Calu3 (cell line): ENCODE measurements at places on chromosomes 4 and X.

- H3K4me3 ChIP-seq: no peak overlapping the region
- no peak for DNase-seq
- no peaks in the 10 kb centered on the region for H3K27me3 ChIP-seq
- H3K4me1 ChIP-seq: no peaks in the 10 kb centered on the region
- no peak overlapping the region for H3K27ac ChIP-seq
These were observed 38.9 kb upstream of the MAB21L2 start for GRCh38 chr4:150543042-150543441.

- DNase-seq: no peak
- H3K27ac ChIP-seq: no peak overlapping the region
- H3K36me3 ChIP-seq: peaks cover 6% of the 10 kb centered on the region
- H3K4me3 ChIP-seq: no peak overlapping the region
These were observed 5.2 kb upstream of the NDNF start for GRCh38 chr4:121077496-121077895.

DNA sequence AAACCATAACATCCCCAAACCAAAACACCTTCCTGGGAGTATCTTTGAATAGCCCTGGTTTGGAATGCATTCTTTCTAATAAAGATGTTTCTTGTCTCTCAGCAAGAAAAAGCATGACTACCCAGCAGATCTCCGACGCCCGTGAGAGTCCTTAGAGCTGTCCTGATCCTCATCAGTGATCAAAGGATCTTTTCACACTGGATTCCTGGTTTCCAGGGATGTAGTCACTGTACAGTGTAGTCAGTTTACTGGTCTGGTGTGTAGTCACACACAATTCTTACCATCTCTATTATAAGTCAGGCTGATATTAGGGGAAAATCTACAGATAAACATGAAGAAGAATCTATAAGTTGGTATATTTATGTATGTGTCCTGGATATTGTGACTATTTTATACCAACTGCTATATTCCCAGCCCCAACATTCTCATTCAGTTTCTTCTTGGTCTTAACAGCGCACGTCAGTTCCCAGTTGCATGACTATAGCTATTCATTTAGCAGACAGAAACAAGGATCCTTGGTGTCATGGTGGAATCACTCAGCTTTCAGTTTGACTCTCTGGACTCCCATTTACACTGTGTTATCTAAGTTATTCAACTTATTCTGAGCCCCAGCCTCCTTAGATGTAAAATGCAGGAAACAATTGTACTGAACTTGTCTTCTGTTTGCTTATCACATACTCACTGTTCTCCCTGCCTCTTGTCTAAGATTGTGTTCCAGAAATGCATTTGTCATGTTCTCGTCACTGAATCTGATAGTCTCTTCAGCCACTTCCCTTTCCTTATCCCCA lies 68.3 kb downstream of the SLIT2 start:
- no peaks in the 10 kb centered on the region for H3K27me3 ChIP-seq
- no peaks in the 10 kb centered on the region for H3K4me1 ChIP-seq
- H3K4me3 ChIP-seq: no peak overlapping the region
- no peak overlapping the region for H3K27ac ChIP-seq
- DNase-seq: no peak

DNA sequence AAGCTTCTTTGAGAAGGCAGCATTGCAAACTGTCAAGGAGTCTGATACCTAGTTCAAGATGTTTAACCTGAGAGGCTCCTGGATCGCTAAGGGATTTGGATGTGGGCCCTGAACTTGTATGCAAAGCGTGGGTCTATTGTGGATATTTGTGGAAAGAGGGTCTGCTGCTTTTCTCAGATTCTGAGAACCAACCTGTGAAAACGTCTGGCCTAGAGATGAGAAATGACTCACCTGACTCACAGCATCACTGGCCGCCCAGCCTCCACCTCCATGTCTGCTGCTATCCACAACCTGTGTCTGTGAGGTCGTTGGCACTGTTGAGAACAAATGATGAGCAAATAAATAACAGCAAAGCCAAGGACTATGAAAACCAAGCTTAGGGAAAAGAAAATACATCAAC lies 33.3 kb upstream of the PROM1 start:
- H3K4me1 ChIP-seq: peaks cover 25% of the 10 kb centered on the region
- DNase-seq: no peak
- no peaks in the 10 kb centered on the region for H3K36me3 ChIP-seq
- H3K27me3 ChIP-seq: no peaks in the 10 kb centered on the region

DNA sequence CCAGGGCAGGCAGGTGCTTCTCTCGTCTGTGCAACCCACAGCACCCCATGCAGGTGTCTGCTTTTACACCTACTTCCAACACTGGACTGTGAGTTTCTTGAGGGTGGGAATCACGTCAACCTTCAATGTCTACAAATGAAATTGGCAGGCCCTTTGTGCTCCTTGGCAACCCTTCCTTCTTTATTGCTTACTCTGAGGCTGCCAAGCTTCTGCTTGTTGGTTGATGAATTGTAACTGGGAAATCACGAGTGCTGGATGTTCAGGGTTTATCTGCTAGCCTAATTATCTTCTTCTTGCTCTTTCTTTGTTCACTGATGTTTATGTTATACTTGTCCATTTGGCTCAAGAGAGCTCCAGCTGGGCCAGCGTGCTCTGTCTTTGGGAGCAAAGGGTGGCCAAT lies 2.5 kb upstream of the DGAT2L6 start:
- H3K27ac ChIP-seq: no peak overlapping the region
- H3K4me1 ChIP-seq: no peaks in the 10 kb centered on the region
- no peak for DNase-seq
- no peak overlapping the region for H3K4me3 ChIP-seq
- no peaks in the 10 kb centered on the region for H3K36me3 ChIP-seq

- no peaks in the 10 kb centered on the region for H3K27me3 ChIP-seq
- H3K36me3 ChIP-seq: no peaks in the 10 kb centered on the region
- H3K27ac ChIP-seq: no peak overlapping the region
- no peaks in the 10 kb centered on the region for H3K4me1 ChIP-seq
These were observed 99.8 kb downstream of the PPA2 start for GRCh38 chr4:105374071-105374470.

- H3K4me1 ChIP-seq: no peaks in the 10 kb centered on the region
- H3K36me3 ChIP-seq: peaks cover 3% of the 10 kb centered on the region
- H3K27ac ChIP-seq: no peak overlapping the region
- DNase-seq: no peak
These were observed 46.6 kb downstream of the PGRMC2 start for GRCh38 chr4:128241019-128241418.

DNA sequence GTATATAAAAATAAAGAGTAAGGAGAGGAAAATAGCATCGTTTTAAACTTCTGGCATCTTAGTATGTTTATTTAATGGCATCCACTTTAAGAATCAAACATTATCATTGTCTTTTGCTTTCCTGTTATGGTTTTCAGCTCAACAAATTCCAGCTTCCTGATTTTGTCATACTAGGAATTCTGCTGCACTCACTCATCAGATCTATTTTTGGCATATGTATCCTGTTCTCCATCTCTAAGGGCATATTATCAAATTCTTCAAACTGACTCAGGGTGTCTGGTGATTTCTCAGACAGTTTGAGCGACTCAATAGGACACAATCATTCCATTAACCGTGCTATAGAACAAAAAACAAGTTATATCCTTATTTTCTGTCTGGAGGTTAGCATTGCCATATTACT lies 248.5 kb upstream of the DIAPH2 start:
- no peak overlapping the region for H3K27ac ChIP-seq
- H3K4me3 ChIP-seq: no peak overlapping the region
- DNase-seq: no peak

- DNase-seq: peak; percentile 61
- H3K36me3 ChIP-seq: peaks cover 4% of the 10 kb centered on the region
- H3K4me1 ChIP-seq: peaks cover 41% of the 10 kb centered on the region
- peak overlapping the region; percentile 31 for H3K4me3 ChIP-seq
- H3K27me3 ChIP-seq: no peaks in the 10 kb centered on the region
These were observed 33.0 kb upstream of the KIAA0232 start for GRCh38 chr4:6749340-6750171.

GRCh38 chr4:84740057-84740456 lies 157.1 kb downstream of the CDS1 start:
- H3K27ac ChIP-seq: no peak overlapping the region
- H3K27me3 ChIP-seq: no peaks in the 10 kb centered on the region
- DNase-seq: no peak
- no peak overlapping the region for H3K4me3 ChIP-seq

- no peak overlapping the region for H3K4me3 ChIP-seq
- no peak overlapping the region for H3K27ac ChIP-seq
- H3K36me3 ChIP-seq: no peaks in the 10 kb centered on the region
- H3K4me1 ChIP-seq: peaks cover 9% of the 10 kb centered on the region
- no peak for DNase-seq
These were observed 48.8 kb upstream of the HHIP start for GRCh38 chr4:144597171-144597570.

DNA sequence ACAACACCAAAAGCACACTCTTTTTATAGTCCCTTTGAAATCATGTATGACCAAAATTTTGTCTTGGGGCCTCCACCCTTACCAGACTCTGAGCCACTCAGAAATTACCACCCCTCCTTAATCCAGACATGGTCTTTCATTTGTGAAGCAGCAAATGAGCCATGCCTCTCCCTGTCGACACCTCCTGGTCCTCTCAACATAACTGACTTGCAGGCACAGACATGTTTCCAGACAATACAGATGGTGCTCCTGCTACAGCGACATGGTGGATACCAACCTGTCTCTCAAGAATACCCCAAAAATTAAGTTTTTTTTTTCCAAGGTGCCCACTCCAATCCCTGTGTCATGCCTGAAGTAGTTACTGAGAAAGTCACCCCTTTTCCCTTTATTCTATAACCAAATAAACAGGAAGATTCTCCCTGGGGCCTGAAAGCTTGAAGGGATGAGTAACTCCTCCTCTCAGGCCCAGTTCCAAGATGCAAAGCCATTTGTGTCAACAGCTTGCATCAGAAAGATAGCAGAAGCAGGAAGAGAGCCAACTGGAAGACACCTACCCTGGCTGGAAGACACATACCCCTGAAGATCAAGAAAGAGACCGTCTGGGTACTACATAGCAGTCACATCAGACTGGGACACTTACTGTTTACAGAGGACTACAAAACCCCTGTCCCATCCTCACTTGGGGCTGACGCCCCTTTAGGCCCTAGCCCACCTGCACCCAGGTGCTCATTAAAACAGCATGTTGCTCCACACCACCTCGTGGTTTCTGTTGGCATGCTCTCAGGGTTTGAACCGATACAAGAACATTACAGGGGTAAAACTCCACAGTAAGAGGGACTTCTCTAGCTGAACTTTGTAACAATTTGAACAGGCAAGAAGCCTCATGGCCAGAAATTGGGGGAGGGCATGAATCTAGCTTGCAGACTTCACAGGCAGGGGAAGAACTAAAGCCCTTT lies 5.5 kb upstream of the UGT2B17 start:
- H3K36me3 ChIP-seq: no peaks in the 10 kb centered on the region
- no peak overlapping the region for H3K27ac ChIP-seq
- no peak overlapping the region for H3K4me3 ChIP-seq
- no peaks in the 10 kb centered on the region for H3K27me3 ChIP-seq
- H3K4me1 ChIP-seq: no peaks in the 10 kb centered on the region
- DNase-seq: no peak

DNA sequence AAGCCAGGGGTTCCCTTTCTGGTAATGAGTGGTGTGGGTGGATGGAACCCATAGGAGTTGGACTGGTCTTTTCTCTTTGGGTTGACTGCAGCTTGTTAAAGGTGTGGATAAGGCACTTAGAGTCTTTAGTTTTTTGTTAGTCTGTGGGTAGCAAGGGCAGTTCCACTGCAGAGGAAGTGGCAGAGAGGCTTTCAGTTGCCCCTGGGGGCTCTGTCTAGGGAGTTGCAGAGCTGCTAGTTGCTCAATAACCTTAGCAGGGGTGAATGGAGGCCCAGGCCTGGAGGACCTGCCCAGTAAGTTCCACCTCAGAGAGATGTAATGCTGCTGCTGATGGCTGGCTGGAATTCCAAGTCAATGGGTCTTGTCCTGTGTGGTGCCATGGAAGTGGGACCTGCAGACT lies 282.6 kb upstream of the NDST4 start:
- no peaks in the 10 kb centered on the region for H3K4me1 ChIP-seq
- no peak overlapping the region for H3K27ac ChIP-seq
- H3K4me3 ChIP-seq: no peak overlapping the region
- H3K27me3 ChIP-seq: no peaks in the 10 kb centered on the region
- DNase-seq: no peak

- H3K4me1 ChIP-seq: peaks cover 7% of the 10 kb centered on the region
- no peak for DNase-seq
- peaks cover 5% of the 10 kb centered on the region for H3K36me3 ChIP-seq
- H3K4me3 ChIP-seq: peak overlapping the region; percentile 17
- no peaks in the 10 kb centered on the region for H3K27me3 ChIP-seq
These were observed 739 bp downstream of the SLC49A3 start for GRCh38 chr4:687971-688853.

DNA sequence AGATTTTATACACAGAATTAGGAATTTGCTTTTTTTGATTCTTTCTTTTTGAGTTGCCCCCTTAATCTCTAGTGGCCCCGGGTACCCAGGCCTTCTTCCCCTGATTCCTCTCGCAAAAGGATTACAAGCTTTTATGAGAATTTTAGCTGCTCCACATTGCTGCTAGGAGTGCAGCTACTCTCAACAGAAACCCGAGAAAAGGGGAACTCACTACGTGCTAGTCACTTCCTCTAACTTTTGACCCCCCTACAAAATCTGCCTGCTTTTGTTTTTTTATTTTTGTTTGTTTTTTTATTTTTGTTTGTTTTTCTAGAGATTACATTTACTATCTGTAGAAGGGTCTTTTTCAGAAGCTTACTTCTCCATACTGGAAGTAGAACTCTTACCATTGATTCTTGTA lies 64.1 kb downstream of the ZNF81 start:
- no peak for DNase-seq
- H3K27ac ChIP-seq: no peak overlapping the region
- no peaks in the 10 kb centered on the region for H3K36me3 ChIP-seq
- no peak overlapping the region for H3K4me3 ChIP-seq
- H3K27me3 ChIP-seq: no peaks in the 10 kb centered on the region

DNA sequence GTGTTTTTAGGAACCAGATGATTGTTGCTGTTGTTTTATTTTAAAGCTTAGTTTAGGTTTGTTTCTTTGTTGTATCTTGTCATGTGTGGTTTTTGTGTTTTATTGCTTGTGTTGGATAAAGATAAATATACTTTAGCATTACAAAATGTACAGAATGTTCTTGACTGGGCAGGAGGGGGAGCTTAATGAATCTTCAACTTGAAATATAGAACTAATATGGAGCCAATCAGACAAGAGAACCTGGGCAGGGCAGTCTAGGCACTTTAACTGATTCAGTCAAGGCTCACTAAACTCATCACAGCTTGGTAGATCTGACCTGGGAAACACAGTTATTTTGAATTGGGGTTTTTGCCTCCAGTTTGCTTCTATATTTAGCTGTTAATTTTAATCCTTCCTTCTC lies 304.2 kb downstream of the ARHGAP24 start:
- H3K27ac ChIP-seq: no peak overlapping the region
- no peak overlapping the region for H3K4me3 ChIP-seq
- peaks cover 30% of the 10 kb centered on the region for H3K4me1 ChIP-seq
- no peak for DNase-seq

GRCh38 chr4:105399532-105400161 lies 74.2 kb downstream of the PPA2 start:
- H3K4me1 ChIP-seq: no peaks in the 10 kb centered on the region
- no peaks in the 10 kb centered on the region for H3K27me3 ChIP-seq
- no peaks in the 10 kb centered on the region for H3K36me3 ChIP-seq
